Activated CD8-positive, alpha-beta T cell treated with anti-CD3 and anti-CD28 coated beads, Interleukin-2, amount 10 ng/mL, durations not matched to agents 7 days and 5 days (primary cell): ENCODE measurements at places on chromosomes 3 and 15.
A peak's percentile ranks its signal among the peaks of the same experiment; 100 is the strongest.

- no peak for DNase-seq
These were observed 82.0 kb downstream of the USF3 start for GRCh38 chr3:113614402-113614801.

GRCh38 chr15:44811337-44811736 is 75.0 kb downstream of the TRIM69 start:
- DNase-seq = no peak

GRCh38 chr15:78056714-78057269 is 20.7 kb downstream of the TBC1D2B start:
- no peak for DNase-seq

GRCh38 chr3:146969356-146969755 is 364.2 kb upstream of the PLSCR5 start:
- DNase-seq = no peak

GRCh38 chr3:196772102-196772501 is 32.4 kb downstream of the PAK2 start:
- no peak for DNase-seq

- no peak for DNase-seq
These were observed 49.7 kb downstream of the SEMA5B start for GRCh38 chr3:122977746-122978466.

DNA sequence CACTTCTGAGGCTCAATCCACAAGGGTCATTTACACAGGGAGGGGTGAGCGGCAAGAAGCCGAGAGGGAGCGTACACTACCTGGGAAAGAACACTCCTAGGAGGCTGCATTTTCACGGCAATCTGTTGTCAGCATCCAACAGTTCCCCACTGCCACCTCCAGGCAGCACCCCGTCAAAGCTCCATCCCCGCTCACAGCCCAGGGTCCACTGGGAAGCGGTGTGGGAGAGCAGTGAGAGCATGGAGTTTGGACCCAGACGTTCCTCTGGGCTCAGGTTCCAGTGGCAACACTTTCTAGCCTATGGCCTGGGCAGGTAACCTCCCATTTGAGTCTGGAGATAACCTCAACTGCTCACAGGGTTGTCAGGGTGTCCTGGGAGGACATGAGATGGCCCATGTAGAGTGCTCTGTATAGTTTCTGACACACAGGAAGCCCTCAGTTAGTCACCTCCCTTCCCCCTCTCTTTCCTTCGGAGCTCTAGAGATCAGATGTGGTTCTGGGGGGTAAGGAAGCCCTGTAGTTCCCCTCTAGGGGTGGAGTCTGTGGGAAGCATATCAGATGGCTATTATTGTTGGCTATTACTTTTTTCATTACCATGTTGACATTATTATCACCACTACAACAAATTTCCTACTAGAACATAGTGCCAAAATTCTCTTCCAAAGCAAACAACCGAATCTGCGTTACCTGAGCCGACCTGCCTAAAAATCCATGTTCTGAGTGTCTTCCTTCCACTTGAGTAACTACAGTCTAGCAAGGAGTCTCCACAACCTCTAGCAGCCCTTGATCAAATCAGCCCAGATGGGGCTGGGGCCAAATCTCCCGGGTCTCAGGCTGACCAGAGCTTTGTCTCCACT is 29.1 kb downstream of the RUVBL1 start:
- DNase-seq = peak; percentile 43

DNA sequence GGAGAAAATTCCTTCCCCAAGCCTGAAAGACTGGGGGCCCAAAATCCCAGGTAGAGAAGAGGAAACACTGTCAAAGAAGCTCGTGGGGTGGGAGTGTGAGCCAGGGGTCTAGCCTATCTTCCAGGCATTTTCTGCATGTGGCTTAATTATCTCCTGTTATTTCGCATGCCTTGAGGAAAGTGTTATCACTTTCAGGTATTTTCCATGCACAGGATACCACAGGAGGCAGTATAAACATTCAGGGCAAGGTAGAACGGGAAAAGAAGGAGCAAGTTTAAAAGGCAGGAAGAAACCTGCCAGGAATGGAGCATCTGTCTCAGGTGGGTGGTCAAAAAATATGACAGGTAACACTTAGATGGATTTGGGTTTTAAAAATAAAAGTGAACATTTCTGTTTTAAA is 575.3 kb upstream of the ZNF385D start:
- DNase-seq = no peak
